ENCODE measurements at places on chromosomes 4 and X. TPM values are rescaled to one million over a fixed set of nuclear protein-coding genes. Genes with fewer than 3 reads are reported as not detected.

SOX3 gene
- total RNA-seq = not detected

UGT2B15 gene
- 0.13 TPM for total RNA-seq

CFI gene
- 0.33 TPM for total RNA-seq

FOXR2 gene
- total RNA-seq = not detected

SPATA18 gene
- 0.39 TPM for total RNA-seq

CLDN24 gene
- total RNA-seq = not detected

FGFBP1 gene
- 0.39 TPM for total RNA-seq

PNMA3 gene
- 0.41 TPM for total RNA-seq

RGN gene
- 3.4 TPM for total RNA-seq

IQSEC2 gene
- 38.8 TPM for total RNA-seq

GRCh38 chrX:101265869-101266428 lies 25.2 kb downstream of the TAF7L start:
- no peaks in the 10 kb centered on the region for H3K36me3 ChIP-seq
- no peaks in the 10 kb centered on the region for H3K27me3 ChIP-seq
- no peaks in the 10 kb centered on the region for H3K4me1 ChIP-seq
- H3K27ac ChIP-seq = no peak overlapping the region
- DNase-seq = no peak

- H3K27ac ChIP-seq = no peak overlapping the region
- H3K4me3 ChIP-seq = no peak overlapping the region
- no peaks in the 10 kb centered on the region for H3K36me3 ChIP-seq
- no peaks in the 10 kb centered on the region for H3K4me1 ChIP-seq
- DNase-seq = no peak
These were observed 578 bp upstream of the SEL1L3 start for GRCh38 chr4:25863347-25863784.

DNA sequence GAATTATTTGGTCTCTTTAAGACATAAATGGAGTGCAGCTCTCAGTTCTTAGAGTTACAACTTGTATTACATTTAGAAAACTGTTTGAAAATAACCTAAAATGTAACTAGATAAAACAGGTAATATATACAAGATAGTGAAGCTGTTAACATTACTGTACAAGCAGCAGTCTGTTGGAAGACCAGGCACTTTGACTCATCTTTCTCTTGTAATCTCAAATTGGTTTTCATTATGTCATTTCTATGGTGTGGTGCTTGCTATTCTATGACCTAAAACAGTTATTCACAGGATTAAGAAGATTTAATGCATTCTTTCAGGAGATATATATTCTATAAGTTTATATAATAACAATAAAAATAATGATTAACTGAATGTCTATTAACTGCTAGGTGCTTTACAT lies 282.5 kb upstream of the PITX2 start:
- H3K36me3 ChIP-seq = no peaks in the 10 kb centered on the region
- no peak overlapping the region for H3K4me3 ChIP-seq
- H3K4me1 ChIP-seq = no peaks in the 10 kb centered on the region
- DNase-seq = no peak
- no peak overlapping the region for H3K27ac ChIP-seq

GRCh38 chr4:158938220-158939044 lies 164.4 kb upstream of the RAPGEF2 start:
- no peaks in the 10 kb centered on the region for H3K4me1 ChIP-seq
- no peaks in the 10 kb centered on the region for H3K36me3 ChIP-seq
- H3K27ac ChIP-seq = no peak overlapping the region
- H3K27me3 ChIP-seq = no peaks in the 10 kb centered on the region
- no peak overlapping the region for H3K4me3 ChIP-seq
- no peak for DNase-seq

DNA sequence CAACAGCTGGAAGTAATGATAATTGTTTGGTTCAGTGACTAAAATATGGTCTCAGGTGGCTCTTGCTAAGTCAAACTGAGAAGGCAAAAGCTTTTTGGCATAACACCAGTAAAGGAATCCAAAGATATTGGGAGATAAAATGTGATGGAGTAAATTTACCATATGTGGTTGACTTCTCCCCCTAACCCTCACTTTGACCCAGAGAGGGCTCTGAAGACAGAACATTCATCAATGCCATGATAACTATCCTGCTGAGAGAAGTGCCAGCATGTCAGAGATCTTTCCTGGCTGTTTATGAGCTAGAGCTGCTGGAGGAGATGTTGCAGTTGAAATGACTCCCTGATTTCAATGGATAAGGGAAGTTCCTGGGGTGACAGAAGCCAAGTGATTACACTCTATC lies 213.4 kb downstream of the SPCS3 start:
- H3K27ac ChIP-seq = no peak overlapping the region
- no peaks in the 10 kb centered on the region for H3K36me3 ChIP-seq
- H3K4me1 ChIP-seq = no peaks in the 10 kb centered on the region
- no peak overlapping the region for H3K4me3 ChIP-seq
- H3K27me3 ChIP-seq = no peaks in the 10 kb centered on the region

DNA sequence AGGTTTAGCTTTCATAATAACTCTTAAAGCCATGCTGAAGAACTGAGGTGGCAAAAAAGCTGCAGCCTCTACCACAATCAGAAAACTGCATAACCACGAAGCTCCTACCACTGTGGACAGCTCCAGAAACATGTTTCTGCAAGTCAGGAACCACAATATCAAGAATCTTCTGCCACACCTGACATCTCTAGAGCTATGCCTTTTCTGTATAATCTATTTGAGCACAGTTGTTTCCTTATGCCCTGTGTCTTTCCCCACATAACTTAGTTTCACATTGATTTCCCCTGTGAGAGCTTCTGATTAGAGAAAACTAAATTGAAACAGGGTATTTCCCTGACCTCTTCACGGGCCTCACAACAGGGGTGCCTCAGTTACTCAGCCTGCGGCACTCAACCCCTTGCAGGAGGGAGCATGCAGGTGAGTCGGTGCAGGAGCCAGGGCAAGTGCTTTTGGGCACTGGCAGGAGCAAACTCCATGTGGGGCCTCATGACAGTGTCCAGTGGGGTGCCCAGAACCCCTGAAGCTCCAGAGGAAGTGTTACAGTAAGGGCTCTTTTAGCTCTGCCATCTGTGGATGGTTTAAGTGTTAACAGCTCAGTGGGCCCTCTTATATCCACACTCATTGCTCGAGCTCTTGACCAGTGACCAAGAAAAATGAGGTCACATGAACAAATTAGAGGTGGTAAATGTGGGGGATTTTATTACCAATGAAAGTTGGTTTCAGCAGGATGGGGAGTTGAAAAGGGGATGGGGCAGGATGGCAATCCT lies 132.8 kb upstream of the BMP3 start:
- no peak overlapping the region for H3K4me3 ChIP-seq
- H3K4me1 ChIP-seq = no peaks in the 10 kb centered on the region
- H3K27me3 ChIP-seq = no peaks in the 10 kb centered on the region
- no peak for DNase-seq

DNA sequence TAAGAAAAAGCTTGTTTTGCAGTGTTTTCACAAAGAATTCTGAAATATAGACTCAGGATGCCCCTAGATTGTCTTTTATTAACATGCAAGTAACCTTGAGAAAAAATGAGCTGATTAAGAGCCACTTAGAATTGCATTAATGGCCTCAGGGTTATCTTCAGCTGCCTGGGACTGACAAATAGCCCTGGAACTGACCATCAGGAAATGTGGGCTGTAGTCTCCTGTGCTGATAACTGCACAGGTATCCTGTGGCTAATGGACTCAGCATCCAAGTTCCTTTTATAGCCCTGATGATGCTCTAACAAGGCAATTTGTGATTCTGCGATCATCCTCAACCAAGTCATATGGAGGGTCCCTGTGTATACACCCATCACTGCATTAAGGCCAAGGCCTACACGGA lies 17.0 kb downstream of the CA5B start:
- no peak overlapping the region for H3K4me3 ChIP-seq
- no peaks in the 10 kb centered on the region for H3K4me1 ChIP-seq
- H3K27me3 ChIP-seq = no peaks in the 10 kb centered on the region
- H3K27ac ChIP-seq = no peak overlapping the region

GRCh38 chr4:108751321-108751720 lies 11.5 kb downstream of the ETNPPL start:
- H3K4me3 ChIP-seq = no peak overlapping the region
- no peak overlapping the region for H3K27ac ChIP-seq
- no peaks in the 10 kb centered on the region for H3K36me3 ChIP-seq
- no peaks in the 10 kb centered on the region for H3K4me1 ChIP-seq
- no peaks in the 10 kb centered on the region for H3K27me3 ChIP-seq

DNA sequence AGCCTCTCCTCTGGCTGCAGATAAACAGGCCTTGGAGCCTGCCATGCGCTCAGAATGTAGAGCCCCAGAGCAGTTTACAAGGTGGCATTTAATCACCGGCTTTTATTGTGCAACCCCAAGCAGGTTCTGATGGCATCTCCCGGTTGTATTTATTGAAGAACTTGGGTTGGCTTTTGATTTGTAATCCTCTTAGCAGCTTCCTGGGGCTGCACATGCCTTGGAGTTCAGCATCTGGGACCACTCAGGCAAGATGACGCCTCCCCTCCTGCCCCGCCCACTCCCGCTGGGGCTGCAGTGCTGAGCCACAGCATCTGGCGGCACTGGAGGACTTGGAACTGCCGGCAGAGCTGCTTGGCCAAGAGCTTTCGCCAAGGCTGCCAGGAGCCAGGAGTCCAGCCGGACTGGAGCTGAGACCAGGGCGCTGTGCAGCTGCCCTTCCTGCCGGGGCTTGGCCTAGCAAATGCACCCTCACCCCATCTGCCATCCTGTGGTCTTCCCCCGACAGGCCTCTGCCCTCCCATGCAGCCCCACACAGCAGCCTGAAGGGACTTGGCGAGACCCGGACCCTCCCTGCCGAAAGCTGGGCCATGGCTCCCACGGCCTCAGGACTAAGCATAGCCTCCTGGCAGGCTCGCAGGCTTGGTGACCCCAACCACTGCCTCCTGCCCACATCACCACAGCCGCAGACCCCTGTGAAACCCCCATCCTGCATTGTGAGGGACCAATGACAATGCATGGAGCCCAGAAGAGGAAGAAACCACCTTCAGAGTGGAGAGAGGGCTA lies 5.4 kb downstream of the HTRA3 start:
- H3K27ac ChIP-seq = no peak overlapping the region
- no peaks in the 10 kb centered on the region for H3K36me3 ChIP-seq
- H3K4me1 ChIP-seq = peaks cover 4% of the 10 kb centered on the region
- H3K4me3 ChIP-seq = no peak overlapping the region
- H3K27me3 ChIP-seq = no peaks in the 10 kb centered on the region
- no peak for DNase-seq

DNA sequence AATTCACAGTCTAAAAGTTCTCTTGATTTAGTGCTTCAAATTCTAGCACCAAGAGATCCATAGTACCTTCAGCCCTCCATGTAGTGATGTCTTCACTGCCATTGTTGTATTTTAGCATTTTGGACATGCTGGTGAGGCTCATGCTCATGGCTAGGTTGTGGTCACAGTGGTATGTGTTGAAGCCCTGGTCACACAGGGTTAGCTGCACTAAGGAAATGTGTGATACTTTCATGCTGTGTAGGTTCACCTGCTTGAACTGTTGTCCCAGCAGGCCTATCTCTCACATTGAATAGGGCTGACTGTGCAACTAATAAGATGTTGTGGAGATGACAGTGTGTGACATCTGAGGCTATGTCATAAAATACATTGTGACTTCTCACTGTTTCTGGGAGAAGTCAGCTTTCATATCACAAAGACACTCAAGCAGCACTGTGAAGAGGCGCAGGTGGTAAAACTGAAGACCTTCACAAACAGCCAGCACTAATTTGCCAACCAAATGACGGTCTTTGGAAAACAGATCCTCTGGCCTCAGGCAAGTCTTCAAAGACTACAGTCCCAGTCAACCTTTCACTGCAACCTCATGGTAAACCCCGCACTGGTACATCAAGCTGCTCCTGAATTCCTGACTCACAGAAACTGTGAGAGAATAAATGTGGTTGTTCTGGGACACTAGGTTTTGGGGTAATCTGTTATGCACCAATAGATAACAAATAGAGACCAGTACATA lies 17.4 kb upstream of the ADH4 start:
- H3K27ac ChIP-seq = no peak overlapping the region
- DNase-seq = no peak
- H3K27me3 ChIP-seq = no peaks in the 10 kb centered on the region
- no peak overlapping the region for H3K4me3 ChIP-seq

GRCh38 chr4:184812651-184813181 lies 13.1 kb downstream of the ACSL1 start:
- DNase-seq = no peak
- H3K36me3 ChIP-seq = no peaks in the 10 kb centered on the region
- no peak overlapping the region for H3K4me3 ChIP-seq
- peaks cover 22% of the 10 kb centered on the region for H3K4me1 ChIP-seq

GRCh38 chrX:46573331-46573891 lies at the start of gene CHST7:
CHST7 (plus strand) TSS chrX:46573765; CDS start chrX:46573932, 167 bp downstream.
- DNase-seq = no peak
- no peaks in the 10 kb centered on the region for H3K36me3 ChIP-seq
- H3K4me3 ChIP-seq = peak within 1 kb of the TSS; percentile 78
- peak within 1 kb of the TSS; percentile 51 for H3K27ac ChIP-seq
- H3K27me3 ChIP-seq = no peaks in the 10 kb centered on the region
- H3K4me1 ChIP-seq = no peaks in the 10 kb centered on the region

DNA sequence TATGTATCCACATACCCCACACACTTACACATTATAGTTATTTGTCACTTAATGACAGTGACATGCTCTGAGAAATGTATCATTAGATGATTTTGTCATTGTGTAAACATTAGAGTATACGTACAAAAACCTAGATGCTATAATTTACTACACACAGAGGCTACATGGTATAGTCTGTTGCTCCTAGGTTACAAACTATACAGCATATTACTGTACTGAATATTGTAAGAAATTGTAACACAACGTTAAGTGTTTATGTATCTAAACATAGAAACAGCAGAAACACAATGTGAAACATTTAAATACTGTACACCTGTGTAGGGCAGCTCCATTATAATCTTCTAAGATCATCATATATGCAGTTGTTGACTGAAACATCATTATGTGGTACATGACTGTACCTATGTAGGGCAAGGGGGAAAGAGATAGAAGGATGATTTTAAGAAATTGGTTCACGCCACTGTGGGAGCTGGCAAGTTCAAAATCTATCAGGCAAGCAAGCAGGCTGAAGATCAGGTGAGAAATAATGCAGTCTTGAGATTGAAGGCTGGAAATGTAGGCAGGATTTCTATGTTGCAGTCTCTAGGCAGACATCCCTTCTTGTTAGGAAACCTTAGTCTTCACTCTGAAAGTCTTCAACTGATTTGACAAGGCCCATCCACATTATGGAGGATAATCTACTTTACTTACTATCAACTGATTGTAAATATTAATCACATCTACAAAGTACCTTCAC lies 78.0 kb upstream of the CPEB2 start:
- DNase-seq = no peak
- no peaks in the 10 kb centered on the region for H3K36me3 ChIP-seq
- no peaks in the 10 kb centered on the region for H3K27me3 ChIP-seq
- no peaks in the 10 kb centered on the region for H3K4me1 ChIP-seq

- no peaks in the 10 kb centered on the region for H3K27me3 ChIP-seq
- no peaks in the 10 kb centered on the region for H3K36me3 ChIP-seq
- H3K4me1 ChIP-seq = no peaks in the 10 kb centered on the region
- no peak overlapping the region for H3K27ac ChIP-seq
These were observed 1066.8 kb upstream of the PABPC4L start for GRCh38 chr4:135268369-135268768.

Data from Panc1 (cell line).